ENCODE measurements at places on chromosomes 1 and 21. TPM values are rescaled to one million over a fixed set of nuclear protein-coding genes. Genes with fewer than 3 reads are reported as not detected.

Gene IFI44L
- 0.59 TPM for total RNA-seq

DNA sequence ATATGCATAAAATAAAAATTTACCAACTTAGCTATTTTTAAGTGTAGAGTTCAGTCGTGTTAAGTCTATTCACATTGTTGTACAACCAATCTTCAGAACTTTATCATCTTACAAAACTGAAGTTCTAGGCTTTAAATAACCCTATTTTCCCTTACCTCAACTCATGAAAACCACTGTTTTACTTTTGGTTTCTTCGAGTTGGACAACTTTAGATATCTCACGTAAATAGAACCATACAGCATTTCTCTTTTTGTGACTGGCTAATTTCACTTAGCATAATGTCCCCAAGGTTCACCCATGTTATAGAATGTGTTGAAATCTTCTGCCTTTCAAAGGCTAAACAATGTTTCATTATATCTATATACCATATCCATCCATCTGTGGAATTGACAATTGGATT is 819.0 kb upstream of the ADGRL4 start:
- H3K27me3 ChIP-seq = no peaks in the 10 kb centered on the region
- H3K36me3 ChIP-seq = no peaks in the 10 kb centered on the region
- no peak overlapping the region for H3K4me3 ChIP-seq
- H3K4me1 ChIP-seq = no peaks in the 10 kb centered on the region
- no peak overlapping the region for H3K27ac ChIP-seq
- no peak for DNase-seq

Gene ERG
- 133 TPM for total RNA-seq

DNA sequence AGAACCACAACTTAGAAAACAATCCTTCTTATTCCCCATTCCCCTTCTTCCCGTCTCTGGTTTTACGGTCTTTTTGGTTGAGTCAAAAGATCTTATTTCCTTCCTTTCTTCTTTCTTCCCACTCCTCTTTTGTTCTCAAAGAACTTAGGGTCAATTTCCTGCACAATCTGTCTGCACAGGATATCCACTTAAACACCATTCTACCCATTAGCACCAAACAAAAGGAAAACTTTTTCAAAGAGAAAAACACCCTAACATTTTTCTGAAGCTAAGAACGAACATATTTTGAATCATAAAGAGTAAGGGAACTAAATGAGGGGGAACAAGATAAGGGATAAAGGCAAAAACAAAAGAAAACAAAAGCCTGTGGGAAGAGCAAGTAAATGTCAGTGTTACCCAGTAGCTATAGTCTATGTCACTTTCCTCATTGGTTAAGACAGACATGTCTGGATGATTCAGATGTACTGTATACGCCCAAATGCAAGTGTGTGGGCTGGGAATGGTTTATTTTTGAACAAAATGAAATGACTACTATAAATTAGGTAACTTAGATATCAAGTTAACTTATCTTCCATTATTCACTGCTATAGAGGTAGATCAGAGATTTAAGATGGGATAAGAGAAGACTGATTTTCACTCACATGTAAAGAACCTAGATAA is 59.9 kb downstream of the TOR3A start:
- H3K4me3 ChIP-seq = peak overlapping the region; percentile 94
- no peak for DNase-seq
- H3K27me3 ChIP-seq = peaks cover 3% of the 10 kb centered on the region
- H3K36me3 ChIP-seq = peaks cover 32% of the 10 kb centered on the region

DNA sequence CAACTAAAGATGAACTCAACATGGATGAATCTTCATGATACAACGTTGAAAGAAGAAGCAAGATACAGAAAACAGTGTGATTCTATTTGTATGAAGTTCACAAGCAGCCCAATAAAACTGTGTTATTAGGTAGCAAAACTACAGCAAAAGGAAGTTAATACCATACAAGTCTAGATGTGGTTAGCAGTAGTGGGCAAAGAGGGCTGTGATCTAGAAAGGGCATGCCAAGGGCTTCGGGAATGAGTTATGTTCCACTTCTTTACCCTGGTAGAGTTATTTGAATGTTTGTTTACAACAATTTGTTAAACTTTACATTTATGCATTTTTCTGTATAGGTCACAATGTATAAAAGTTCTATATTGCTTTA is 9.2 kb downstream of the TNFRSF9 start:
- DNase-seq = no peak
- H3K27ac ChIP-seq = no peak overlapping the region
- no peak overlapping the region for H3K4me3 ChIP-seq
- H3K36me3 ChIP-seq = peaks cover 4% of the 10 kb centered on the region
- no peaks in the 10 kb centered on the region for H3K27me3 ChIP-seq

Gene AMY1A
- not detected for total RNA-seq

Gene FAM72A
- 21.7 TPM for total RNA-seq

Gene S100A9
- 0.51 TPM for total RNA-seq

Gene INSRR
- not detected for total RNA-seq

Gene S100A14
- total RNA-seq = not detected

DNA sequence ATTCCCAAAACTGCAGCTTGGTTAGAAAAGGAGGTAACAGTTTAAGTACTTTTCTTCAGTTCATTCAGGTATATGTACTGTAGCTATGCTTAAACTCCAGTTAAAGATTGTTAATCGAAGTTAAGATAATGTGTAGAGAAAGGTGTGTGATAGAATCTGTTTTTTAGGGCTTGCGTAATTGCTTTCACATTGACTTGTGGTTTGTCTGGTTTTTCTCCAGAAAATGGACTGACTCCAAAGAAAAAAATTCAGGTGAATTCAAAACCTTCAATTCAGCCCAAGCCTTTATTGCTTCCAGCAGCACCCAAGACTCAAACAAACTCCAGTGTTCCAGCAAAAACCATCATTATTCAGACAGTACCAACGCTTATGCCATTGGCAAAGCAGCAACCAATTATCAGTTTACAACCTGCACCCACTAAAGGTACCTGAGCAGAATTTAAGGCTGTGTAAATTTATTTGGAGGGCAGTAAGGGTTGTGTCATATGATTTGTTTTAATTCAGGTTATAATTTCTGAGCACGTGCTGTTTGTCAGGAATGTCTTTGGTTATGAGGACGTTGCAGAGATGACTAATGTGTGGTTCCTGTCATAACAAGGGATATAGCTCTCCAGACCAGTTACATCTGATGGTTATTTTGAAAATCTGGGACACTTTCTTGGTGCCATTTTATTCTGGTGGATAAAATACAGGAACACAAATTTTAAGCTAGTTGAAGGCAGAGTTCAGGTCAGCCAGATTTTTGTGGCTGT is 26.0 kb downstream of the ATF6 start:
- no peaks in the 10 kb centered on the region for H3K4me1 ChIP-seq
- no peak for DNase-seq
- H3K36me3 ChIP-seq = peaks cover 16% of the 10 kb centered on the region
- H3K4me3 ChIP-seq = no peak overlapping the region
- H3K27ac ChIP-seq = no peak overlapping the region

Gene FAM76A
- total RNA-seq = 5.3 TPM

DNA sequence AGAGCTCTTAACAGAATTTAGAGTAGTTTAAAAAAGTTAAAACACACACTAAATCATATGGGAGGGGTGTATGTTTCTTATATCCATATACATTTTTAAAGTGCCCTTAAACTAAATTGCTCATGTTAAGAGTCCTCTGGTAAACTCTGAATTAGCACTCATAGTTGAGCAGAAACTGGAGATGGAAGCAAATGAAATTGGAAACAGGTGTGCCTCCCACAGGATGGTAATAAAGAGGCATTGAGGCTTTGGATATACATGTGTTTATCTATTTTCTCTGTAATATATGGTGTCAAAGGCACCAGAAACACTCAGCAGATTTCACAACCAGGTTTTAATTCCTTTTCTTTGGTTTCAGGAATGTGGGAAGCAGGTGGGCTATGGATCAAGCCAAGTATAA is 188.6 kb downstream of the HS2ST1 start:
- H3K4me3 ChIP-seq = no peak overlapping the region
- no peaks in the 10 kb centered on the region for H3K4me1 ChIP-seq
- no peak overlapping the region for H3K27ac ChIP-seq

DNA sequence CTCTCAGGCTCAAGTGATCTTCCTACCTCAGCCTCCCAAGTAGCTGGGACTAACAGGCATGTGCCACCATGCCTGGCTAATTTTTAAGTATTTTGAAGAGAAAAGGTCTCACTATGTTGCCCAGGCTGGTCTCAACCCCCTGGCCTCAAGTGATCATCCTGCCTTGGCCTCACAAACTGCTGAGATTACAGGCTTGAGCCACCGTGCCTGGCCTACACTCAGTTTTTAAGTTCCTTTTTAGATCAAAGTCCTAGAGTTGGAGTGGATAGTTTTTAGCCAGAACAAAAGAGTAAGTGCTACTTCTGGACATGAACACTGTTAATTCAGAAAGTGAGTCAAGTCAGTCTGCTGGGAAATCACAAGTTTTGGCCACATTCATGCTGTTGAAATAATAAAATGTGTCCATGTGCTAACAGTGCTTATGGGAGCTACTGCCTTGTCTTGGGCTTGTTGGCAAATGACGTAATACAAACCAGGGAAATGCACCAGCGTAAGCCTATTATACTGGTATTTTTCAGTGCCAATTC is 84.2 kb downstream of the NDUFS5 start:
- peaks cover 2% of the 10 kb centered on the region for H3K36me3 ChIP-seq
- H3K4me3 ChIP-seq = no peak overlapping the region
- H3K4me1 ChIP-seq = peaks cover 22% of the 10 kb centered on the region
- DNase-seq = no peak
- peak overlapping the region; percentile 21 for H3K27ac ChIP-seq

- no peaks in the 10 kb centered on the region for H3K36me3 ChIP-seq
- DNase-seq = no peak
- no peak overlapping the region for H3K4me3 ChIP-seq
- H3K27me3 ChIP-seq = no peaks in the 10 kb centered on the region
- H3K27ac ChIP-seq = no peak overlapping the region
Measured at GRCh38 chr1:59485949-59486348, 189.1 kb downstream of the FGGY start.

DNA sequence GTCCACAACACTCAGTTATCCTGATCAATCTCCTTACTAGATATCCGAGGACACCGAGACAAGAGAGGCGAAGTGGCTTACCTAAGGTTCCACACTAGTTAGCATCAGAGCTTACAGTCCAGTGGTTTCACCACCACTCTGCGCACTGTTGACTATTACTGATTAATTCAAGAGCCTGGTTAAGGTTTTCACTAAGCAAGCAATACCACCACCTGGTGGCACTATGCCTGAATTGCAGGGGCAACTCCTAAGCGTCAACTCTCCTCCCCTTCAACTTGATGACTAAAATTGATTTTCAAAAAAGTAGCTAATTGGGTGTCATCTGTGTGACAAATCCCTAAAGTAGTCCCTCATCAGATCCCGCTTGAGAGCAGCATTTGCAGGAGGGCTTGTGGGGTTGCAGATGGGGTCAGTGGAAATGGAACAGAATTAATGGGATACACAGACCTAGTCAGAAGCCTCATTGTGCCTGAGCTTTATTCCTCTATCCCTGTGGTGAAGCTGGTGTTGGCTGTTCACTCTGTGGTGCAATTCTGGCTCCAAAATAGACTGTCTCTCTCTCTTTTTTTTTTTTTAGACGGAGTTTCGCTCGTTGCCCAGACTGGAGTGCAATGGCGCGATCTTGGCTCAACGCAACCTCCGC is 9.1 kb downstream of the TTC22 start:
- no peaks in the 10 kb centered on the region for H3K36me3 ChIP-seq
- no peaks in the 10 kb centered on the region for H3K4me1 ChIP-seq
- no peak overlapping the region for H3K4me3 ChIP-seq
- H3K27me3 ChIP-seq = peaks cover 2% of the 10 kb centered on the region
- DNase-seq = peak; percentile 53
- H3K27ac ChIP-seq = no peak overlapping the region

GRCh38 chr1:19654386-19654785 is 10.3 kb downstream of the NBL1 start:
- no peaks in the 10 kb centered on the region for H3K27me3 ChIP-seq
- no peak for DNase-seq
- H3K4me3 ChIP-seq = no peak overlapping the region
- no peak overlapping the region for H3K27ac ChIP-seq

Gene LCE1F
- total RNA-seq = not detected

GRCh38 chr1:63898428-63899196 is 124.8 kb downstream of the ROR1 start:
- H3K4me1 ChIP-seq = peaks cover 4% of the 10 kb centered on the region
- peaks cover 6% of the 10 kb centered on the region for H3K27me3 ChIP-seq
- H3K27ac ChIP-seq = no peak overlapping the region
- no peaks in the 10 kb centered on the region for H3K36me3 ChIP-seq

Gene PCBP3
- total RNA-seq = 2.5 TPM

Gene PADI3
- total RNA-seq = not detected

DNA sequence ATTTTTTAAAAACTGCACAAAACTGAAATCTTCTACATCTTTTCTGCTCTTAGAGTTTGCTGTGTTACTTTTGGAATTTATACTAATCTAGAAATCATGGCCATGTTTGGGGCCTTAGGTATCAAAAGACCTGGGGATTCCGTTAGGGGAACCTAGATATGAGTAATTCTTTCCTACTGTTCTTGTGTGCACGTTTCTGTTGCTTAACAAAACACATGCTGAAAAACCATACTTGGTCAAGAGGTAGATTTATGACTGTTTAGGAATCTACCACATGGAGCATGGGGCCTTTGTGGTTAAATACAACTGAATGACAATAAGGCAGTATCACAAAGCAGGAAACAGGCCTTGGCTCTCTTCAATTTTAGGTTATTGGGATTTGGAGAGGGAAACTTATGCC is 291.9 kb upstream of the USP25 start:
- peaks cover 4% of the 10 kb centered on the region for H3K4me1 ChIP-seq
- H3K4me3 ChIP-seq = no peak overlapping the region
- no peak for DNase-seq
- H3K27me3 ChIP-seq = no peaks in the 10 kb centered on the region

DNA sequence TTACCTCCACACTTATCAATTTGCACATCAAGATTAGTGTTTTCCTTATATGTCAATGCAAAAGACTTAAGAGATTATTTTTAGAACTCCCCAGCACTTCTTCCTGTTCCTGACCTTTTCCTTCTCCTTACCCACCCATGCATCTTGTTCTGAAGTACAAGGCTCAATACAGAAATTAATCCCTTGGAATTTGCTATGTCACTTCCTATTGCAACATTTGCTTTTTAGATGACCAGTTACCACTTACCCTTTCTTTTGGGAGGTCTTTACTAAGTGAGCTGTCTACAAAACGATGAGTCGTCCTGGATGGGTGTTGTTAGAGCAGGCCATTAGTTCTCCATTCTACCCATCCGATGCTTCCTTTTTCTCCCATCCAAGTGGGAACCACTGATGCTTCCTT is 221.2 kb downstream of the FMN2 start:
- H3K36me3 ChIP-seq = no peaks in the 10 kb centered on the region
- peaks cover 8% of the 10 kb centered on the region for H3K4me1 ChIP-seq
- H3K27me3 ChIP-seq = no peaks in the 10 kb centered on the region

- no peak for DNase-seq
- H3K4me3 ChIP-seq = no peak overlapping the region
- peaks cover 1% of the 10 kb centered on the region for H3K27me3 ChIP-seq
- no peaks in the 10 kb centered on the region for H3K36me3 ChIP-seq
- no peak overlapping the region for H3K27ac ChIP-seq
Measured at GRCh38 chr1:58256546-58256945, 290.0 kb downstream of the OMA1 start.

DNA sequence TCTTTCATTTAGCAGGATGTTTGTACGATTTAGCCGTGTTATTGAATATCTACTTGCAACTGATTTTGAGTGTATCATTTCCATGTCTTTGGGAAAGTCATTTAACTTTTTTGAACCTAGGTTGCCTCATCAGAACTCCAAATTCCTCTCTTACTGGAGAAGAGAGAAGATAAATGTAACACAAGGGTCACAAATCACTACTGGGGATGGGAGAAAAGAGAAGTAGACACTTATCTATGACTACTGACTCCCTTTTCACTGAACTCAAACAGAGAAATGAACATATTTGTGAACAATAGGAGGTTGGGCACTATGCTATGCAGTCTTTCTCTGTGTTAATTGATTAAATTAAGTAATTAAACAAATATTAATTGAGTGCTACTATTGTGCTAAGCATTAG is 42.2 kb downstream of the TENT5C start:
- no peak overlapping the region for H3K4me3 ChIP-seq
- H3K27me3 ChIP-seq = peaks cover 2% of the 10 kb centered on the region
- no peak for DNase-seq
- H3K36me3 ChIP-seq = no peaks in the 10 kb centered on the region
